ENCODE measurements at places on chromosomes 3 and 15.

DNA sequence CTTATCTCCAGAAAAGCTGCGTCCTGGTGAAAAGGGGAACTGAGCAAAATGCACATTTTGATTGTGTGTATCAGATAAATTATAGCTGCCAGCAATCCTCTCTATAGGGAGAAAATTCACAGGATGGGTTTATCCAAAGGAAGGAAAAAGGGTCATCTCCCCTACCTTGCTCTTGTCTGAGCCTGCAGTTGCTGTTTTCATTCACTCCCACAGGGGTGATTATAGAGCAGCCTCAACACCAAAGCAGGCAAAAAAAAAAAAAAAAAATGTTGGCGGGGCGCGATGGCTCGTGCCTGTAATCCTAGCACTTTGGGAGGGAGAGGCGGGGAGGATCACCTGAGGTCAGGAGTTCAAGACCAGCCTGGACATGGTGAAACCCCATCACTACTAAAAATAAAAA lies 333.7 kb downstream of the ROBO2 start:
- no peak for DNase-seq

- peak; percentile 90 for DNase-seq
These were observed at the start of gene ZNF502 for GRCh38 chr3:44712455-44713075. TSS of gene ZNF502 (plus strand) at chr3:44712660. CDS start at chr3:44720262, 7,602 bp downstream.

DNA sequence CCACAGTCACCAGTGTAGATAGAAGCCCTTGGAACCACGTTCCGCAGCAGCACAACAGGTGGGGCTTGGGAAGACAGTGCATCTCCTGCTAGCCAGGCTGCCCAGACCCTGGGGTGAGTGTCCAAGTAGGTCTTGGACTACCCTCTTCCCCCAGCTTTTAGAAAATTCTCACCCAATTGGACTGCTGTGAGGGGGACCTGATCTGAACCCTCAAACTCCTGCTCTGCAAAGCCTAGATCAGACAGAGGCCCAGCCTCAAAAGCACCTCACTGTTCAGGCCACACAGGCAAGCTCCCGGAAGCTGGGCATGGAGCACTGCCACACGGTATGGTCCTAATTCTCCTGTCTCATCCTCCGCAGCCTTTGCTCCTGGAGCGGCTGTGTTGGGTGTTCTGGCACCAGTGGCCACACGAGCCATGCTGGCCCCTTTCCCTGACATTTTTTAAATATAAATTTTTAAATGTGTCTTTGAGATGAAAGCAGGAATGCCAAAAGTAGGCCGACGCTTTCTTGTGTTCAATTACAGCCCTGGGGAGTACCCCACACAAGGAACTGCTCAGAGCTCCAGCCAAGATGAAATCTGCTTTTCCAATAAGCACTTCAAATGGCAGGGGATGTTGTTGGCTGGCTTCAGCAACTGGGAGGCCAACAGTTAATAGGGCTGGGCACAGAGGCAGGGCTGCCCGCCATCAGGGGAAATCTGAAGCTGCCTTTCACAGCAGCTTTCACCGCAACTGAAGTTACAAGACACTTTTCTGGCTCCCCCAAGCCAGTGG lies 40.9 kb downstream of the CPN2 start:
- no peak for DNase-seq

- DNase-seq = peak; percentile 83
These were observed 23.3 kb upstream of the FSTL1 start for GRCh38 chr3:120473896-120474675.

GRCh38 chr3:116058844-116059243 lies 386.4 kb downstream of the LSAMP start:
- DNase-seq = no peak

DNA sequence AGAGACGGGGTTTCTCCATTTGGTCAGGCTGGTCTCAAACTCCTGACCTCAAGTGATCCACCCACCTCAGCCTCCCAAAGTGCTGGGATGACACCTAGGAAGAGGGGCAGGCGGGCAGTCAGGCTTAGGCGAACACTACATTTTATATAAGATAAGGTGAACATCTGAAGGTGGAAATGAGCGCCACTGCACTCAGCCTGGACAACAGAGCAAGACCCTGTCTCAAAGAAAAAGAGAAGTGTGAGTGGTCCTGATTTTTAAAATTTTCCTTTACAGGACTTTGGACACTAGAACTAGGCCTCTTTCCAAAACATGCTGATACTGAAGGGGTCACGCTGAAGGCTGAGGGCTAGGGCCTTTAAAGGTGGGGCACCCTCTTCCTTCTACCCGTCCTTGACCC lies 48.0 kb downstream of the ZDHHC19 start:
- no peak for DNase-seq

DNA sequence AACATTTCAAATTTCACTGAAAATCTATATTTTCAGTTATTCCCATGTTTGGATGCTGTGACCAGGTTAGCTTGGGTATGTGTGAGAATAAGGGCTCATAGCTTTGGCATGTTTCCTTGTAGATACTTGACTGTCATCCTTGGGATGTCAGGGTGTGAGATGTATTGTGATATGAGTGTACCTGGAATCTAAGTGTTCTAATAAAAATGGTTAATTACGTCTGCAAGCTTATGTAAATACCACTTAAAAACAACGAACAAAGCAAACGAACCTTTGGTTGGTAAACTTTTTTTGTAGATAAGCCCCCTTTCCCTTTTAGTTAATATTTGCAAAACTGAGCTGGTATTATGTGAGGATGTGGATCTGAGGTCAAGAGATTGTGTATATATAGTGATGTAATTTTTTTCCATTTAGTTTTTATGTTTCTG lies 63.5 kb downstream of the FNDC3B start:
- DNase-seq = no peak

- DNase-seq = no peak
These were observed 80.6 kb downstream of the OCA2 start for GRCh38 chr15:28018291-28019044.

Data from fibroblast of skin of right quadriceps (primary cell).